ENCODE measurements at places on chromosomes 7 and 10.

DNA sequence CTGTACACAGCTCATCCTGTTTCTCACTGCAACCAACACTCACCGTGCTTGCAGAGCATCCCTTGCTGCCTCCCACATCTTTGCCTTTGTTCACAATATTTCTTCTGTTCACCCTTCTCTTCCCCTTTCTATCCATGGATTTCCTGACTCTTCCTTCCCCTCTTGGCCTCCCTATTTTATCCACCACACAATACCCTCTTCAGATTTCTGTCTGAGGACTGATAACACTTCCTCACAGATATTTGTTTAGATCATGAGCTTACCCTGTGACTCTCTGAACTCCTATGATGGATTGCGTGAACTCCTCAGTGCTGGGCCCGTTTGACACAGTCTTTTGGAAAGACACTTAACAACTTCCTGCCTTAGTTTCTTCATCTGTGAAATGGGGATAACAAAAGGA is 62.8 kb upstream of the GPR158 start:
- DNase-seq, result no peak
- H3K4me1 ChIP-seq, result no peaks in the 10 kb centered on the region

DNA sequence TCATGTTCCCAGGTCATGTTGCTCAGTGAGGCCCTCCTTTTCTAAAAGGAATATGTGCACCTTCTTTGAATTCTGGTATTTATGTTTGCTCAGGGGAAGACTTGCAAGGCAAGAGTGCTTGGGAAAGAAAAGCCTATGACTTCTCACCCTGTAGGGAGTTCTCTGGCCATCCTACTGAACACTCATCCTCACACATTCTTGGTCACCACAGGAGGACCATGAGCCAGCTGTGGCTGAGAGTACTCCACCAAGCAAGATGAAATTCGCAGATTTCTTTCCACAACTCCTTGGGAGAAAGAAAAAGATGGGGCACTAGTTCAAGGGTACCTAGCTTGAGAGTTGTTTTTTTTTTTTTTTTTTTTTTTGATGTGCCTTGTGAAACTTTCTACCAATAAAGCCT is 179.6 kb downstream of the FZD1 start:
- H3K4me3 ChIP-seq, result no peak overlapping the region
- no peak overlapping the region for H3K27ac ChIP-seq
- no peaks in the 10 kb centered on the region for H3K4me1 ChIP-seq
- no peaks in the 10 kb centered on the region for H3K36me3 ChIP-seq

GRCh38 chr10:34537629-34538231 is 277.4 kb downstream of the PARD3 start:
- H3K27me3 ChIP-seq, result no peaks in the 10 kb centered on the region
- DNase-seq, result no peak
- H3K4me3 ChIP-seq, result no peak overlapping the region

- H3K27me3 ChIP-seq, result no peaks in the 10 kb centered on the region
- no peak overlapping the region for H3K27ac ChIP-seq
- H3K4me3 ChIP-seq, result no peak overlapping the region
- H3K36me3 ChIP-seq, result no peaks in the 10 kb centered on the region
- no peak for DNase-seq
Measured at GRCh38 chr7:85535974-85536729, 349.3 kb upstream of the SEMA3D start.

DNA sequence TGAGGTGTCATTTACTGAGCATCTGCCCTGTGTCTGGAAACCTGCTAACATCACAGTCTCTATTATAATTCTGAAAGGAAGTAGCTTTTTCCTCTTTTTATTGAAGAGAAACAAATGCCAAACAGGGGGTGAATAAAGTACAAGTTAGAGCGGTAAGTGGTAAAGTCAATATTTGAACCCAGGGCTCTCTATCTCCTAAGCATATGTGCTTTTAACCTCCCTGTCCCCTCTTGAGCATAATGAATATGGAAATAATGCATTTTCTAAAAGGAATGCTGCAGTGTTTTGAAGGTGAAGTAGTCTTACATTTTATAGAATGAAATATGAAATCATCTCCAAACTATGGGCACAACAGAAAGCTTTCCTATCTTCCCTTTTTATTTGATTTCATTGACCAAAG is 196.7 kb downstream of the KIAA1217 start:
- H3K27me3 ChIP-seq, result peaks cover 6% of the 10 kb centered on the region
- H3K36me3 ChIP-seq, result no peaks in the 10 kb centered on the region

DNA sequence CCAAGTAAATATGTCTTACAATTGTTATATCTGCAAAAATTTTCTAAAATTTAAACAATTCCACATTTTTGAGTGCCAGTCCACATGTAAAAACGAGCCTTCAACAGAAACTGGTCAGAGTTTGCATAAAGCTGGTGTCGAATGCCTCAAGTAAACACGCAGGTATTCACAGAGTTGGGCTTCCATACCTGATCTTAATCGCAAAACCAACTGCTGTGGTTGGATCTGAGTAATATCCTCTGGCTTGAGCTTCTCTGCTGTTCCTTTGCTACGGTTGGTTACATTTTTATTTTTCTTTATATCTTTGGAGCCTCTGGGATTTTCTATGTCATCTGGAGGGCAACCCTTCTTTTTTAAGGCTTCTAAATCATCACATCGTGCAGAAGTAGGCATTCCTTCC is 28.4 kb downstream of the ITGB1 start:
- H3K27me3 ChIP-seq, result no peaks in the 10 kb centered on the region
- no peak for DNase-seq
- no peak overlapping the region for H3K4me3 ChIP-seq
- H3K4me1 ChIP-seq, result peaks cover 2% of the 10 kb centered on the region

DNA sequence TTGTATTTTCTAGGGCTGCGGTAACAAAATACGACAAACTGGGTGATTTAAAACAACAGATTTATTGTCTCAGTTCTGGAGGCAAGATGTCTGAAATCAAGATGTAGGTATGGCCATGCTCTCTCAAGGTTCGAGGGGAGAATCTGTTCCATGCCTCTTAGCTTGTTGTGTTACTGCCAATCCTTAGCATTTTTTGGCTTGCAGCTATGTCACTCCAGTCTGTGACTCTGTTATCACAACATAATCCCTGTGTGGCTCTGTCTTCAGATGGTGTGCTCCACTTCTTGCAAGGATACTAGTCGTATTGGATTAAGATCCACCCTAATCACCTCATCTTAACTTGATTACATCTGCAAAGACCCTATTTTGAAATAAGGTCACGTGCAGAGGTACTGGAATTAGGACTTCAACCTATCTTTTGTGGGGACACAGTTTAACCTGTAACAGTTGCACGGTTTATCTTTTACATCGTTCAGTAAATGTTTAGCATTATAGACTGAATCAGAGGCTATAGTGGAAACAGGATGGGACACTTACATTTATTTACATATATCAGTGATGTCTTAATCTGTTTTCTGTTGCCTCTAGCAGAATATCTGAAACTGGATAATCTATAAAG is 3.1 kb downstream of the C1GALT1 start:
- H3K4me3 ChIP-seq, result no peak overlapping the region
- no peak overlapping the region for H3K27ac ChIP-seq
- no peak for DNase-seq

- no peak overlapping the region for H3K27ac ChIP-seq
- H3K27me3 ChIP-seq, result peaks cover 8% of the 10 kb centered on the region
- H3K4me3 ChIP-seq, result no peak overlapping the region
- no peak for DNase-seq
- H3K36me3 ChIP-seq, result no peaks in the 10 kb centered on the region
Measured at GRCh38 chr10:104589871-104590270, 51.2 kb upstream of the SORCS3 start.

DNA sequence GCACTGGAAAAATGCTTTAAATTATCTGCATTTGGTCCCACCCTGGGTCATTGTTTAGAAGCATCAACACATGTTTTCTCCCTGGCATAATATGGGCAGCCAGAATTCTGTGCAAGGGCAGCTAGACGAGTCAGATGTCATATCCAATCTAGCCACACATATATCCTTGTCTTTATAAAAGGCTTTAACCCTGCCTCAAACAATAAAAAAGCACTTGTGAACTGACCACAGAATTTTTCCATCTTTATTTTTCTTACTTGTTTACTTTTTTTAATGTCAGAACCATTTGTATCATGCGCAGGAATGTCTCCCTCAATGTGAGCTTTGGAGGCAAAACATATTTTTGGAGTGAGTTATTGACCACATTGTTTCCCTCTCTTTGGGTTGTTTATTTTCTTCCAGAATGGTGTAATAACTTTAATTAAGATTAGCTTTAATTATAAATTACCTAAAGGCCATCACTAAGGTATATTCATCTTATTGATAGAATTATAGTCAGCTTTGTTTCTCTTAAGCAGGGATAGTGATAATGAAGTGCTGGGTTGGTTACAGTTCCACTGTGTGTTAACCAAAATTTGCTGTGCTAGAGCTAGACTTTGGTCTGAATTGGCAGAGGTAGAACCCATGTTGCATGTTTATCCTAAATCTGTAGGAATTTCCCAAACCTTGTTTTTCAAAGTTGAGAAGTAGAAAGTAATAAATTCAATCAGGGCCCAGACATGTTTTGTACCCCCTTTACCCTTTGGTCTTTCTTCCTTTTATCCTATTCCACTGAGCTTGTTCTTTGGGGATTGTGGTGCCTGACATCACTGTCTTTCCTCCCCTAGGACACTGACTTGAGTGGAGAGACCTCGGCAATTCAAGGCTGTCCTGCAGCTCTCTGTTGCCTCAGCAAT is 1078.4 kb downstream of the KCNMA1 start:
- no peaks in the 10 kb centered on the region for H3K36me3 ChIP-seq
- no peak overlapping the region for H3K27ac ChIP-seq
- DNase-seq, result no peak
- H3K4me1 ChIP-seq, result no peaks in the 10 kb centered on the region

GRCh38 chr10:17237149-17237527 is 9.1 kb downstream of the VIM start:
- H3K4me3 ChIP-seq, result no peak overlapping the region
- H3K27me3 ChIP-seq, result no peaks in the 10 kb centered on the region
- H3K27ac ChIP-seq, result no peak overlapping the region
- DNase-seq, result no peak
- peaks cover 25% of the 10 kb centered on the region for H3K4me1 ChIP-seq
- peaks cover 49% of the 10 kb centered on the region for H3K36me3 ChIP-seq

DNA sequence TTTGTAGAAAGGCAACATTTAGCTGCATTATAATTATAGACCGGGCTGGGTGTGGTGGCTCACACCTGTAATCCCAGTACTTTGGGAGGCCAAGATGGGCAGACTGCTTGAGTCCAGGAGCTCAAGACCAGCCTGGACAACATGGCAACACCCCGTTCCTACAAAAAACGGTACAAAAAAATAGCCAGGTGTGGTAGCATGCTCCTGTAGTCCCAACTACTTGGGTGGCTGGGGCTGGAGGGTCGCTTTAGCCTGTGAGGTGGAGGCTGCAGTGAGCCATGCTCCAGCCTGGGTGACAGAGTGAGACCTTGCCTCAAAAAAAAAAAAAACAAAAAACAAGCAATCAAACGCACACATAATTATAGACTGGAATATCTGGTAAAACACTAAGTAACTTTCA is 5.0 kb downstream of the YWHAG start:
- H3K4me1 ChIP-seq, result peaks cover 51% of the 10 kb centered on the region
- no peak overlapping the region for H3K27ac ChIP-seq
- H3K36me3 ChIP-seq, result peaks cover 62% of the 10 kb centered on the region
- no peaks in the 10 kb centered on the region for H3K27me3 ChIP-seq
- no peak for DNase-seq
- H3K4me3 ChIP-seq, result no peak overlapping the region

DNA sequence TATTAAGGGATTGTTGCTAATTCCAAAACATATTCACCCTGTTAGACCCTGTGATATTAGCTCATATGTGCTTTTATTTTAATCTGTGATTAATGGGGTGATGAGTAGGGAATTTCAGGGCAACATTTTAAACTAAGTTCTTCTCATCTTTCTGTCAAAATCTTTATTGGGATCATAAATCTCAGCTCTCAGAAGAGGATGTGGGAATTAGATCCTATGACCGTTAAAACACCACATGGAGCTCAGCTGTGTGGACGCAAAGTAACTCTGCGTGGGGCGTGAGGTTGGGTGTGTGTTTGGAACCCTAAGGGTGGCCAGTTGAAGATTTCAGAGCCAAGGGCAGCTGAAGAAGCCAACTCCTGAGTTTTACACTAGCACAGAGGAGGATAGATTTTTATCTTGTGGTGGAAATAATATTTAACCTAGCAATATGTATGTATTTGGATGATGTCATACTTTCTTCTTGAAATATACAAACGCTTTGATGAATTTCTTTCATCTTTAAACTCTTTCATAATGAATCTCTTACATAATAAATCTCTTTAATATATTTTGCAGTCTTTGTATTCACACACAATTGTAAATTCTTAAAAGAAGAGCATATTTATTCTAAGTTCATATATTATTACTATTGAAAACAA is 64.4 kb downstream of the EPDR1 start:
- no peak overlapping the region for H3K27ac ChIP-seq
- no peaks in the 10 kb centered on the region for H3K4me1 ChIP-seq
- H3K4me3 ChIP-seq, result no peak overlapping the region
- H3K36me3 ChIP-seq, result no peaks in the 10 kb centered on the region

- no peaks in the 10 kb centered on the region for H3K36me3 ChIP-seq
- H3K4me3 ChIP-seq, result peak overlapping the region; percentile 67
- H3K27ac ChIP-seq, result peak overlapping the region; percentile 48
- no peak for DNase-seq
- H3K4me1 ChIP-seq, result peaks cover 9% of the 10 kb centered on the region
Measured at GRCh38 chr7:157009170-157009777, 1.2 kb downstream of the MNX1 start.

GRCh38 chr7:138460176-138460648 is at the start of gene TRIM24:
TRIM24 (plus strand) TSS chr7:138460259; CDS start chr7:138460549, 290 bp downstream.
- peaks cover 22% of the 10 kb centered on the region for H3K4me1 ChIP-seq
- H3K36me3 ChIP-seq, result peaks cover 9% of the 10 kb centered on the region
- peak within 1 kb of the TSS; percentile 95 for H3K27ac ChIP-seq
- peaks cover 2% of the 10 kb centered on the region for H3K27me3 ChIP-seq

GRCh38 chr7:21193895-21194294 is 234.0 kb upstream of the SP4 start:
- DNase-seq, result no peak
- H3K36me3 ChIP-seq, result no peaks in the 10 kb centered on the region
- H3K4me1 ChIP-seq, result peaks cover 3% of the 10 kb centered on the region
- no peaks in the 10 kb centered on the region for H3K27me3 ChIP-seq
- H3K27ac ChIP-seq, result no peak overlapping the region

DNA sequence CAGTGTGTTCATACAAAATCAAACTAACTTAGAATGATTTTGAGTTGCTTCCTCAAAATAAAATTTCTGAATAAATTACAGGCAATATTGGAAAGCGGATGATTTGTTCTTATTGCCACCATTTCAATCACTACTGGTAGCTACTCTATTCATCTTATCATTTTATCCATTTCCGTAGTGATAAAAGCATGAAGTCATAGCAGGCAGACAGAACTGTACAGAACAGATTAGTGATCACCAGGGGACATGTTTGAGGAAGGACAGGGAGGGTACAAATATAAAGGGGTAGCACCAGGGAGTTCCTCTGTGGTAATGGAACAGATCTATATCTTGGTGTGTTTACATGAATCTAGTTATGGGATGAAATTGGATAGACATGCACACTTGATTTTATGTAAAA is 138.5 kb downstream of the WNT2 start:
- H3K4me1 ChIP-seq, result no peaks in the 10 kb centered on the region
- no peak for DNase-seq
- H3K36me3 ChIP-seq, result no peaks in the 10 kb centered on the region
- H3K27ac ChIP-seq, result no peak overlapping the region
